ENCODE measurements at places on chromosomes 4 and X.

GRCh38 chrX:125096870-125097269 is 222.8 kb upstream of the TEX13C start:
- DNase-seq, result no peak

- no peak for DNase-seq
Measured at GRCh38 chrX:104255465-104255864, 732 bp upstream of the ESX1 start.

- no peak for DNase-seq
Measured at GRCh38 chr4:152090543-152090942, 329.7 kb upstream of the GATB start.

- DNase-seq, result no peak
Measured at GRCh38 chrX:136755411-136755810, 25.3 kb downstream of the ARHGEF6 start.
